ENCODE measurements at places on chromosomes 5 and 9.
A peak's percentile ranks its signal among the peaks of the same experiment; 100 is the strongest.

DNA sequence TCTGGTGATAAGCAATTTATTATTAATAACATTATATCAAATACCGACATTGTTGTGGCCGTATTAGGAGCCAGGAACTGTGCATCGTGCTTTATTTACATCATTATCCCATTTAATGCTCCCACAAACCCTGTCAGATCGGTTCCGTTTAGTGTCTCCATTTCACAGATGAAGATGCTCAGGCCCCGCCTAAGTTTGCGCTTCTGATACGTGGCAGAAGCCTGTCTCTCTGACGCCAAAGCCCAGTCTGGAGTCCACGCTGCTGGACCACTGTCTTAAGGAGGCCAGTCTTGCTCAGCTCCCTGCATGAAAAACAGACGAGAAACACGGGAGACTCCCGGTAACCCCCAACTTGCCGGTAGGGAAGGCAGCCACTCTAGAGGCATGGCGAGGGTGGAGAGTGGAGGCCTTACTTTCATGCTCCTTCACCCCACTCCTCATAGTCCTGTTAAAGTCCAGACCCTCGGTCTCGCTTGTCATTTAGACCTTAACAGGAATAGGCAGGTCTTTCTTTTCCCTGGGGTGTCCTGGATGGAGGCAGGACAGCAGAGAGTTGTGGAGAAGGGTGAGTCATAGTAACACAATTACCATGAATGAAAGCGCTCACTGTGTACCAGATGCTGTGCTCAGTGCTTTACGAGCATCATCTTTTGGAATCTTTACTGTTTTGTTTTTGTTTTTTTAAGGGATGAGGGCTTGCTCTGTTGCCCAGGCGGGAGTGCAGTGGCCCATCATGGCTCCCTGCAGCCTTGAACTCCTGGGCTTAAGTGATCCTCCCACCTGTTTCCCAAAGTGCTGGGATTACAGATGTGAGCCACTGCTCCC is 872 bp downstream of the TXNDC15 start:
- peak; percentile 91 for DNase-seq

GRCh38 chr9:68500457-68501381 is 40.0 kb downstream of the TMEM252 start:
- DNase-seq = no peak

DNA sequence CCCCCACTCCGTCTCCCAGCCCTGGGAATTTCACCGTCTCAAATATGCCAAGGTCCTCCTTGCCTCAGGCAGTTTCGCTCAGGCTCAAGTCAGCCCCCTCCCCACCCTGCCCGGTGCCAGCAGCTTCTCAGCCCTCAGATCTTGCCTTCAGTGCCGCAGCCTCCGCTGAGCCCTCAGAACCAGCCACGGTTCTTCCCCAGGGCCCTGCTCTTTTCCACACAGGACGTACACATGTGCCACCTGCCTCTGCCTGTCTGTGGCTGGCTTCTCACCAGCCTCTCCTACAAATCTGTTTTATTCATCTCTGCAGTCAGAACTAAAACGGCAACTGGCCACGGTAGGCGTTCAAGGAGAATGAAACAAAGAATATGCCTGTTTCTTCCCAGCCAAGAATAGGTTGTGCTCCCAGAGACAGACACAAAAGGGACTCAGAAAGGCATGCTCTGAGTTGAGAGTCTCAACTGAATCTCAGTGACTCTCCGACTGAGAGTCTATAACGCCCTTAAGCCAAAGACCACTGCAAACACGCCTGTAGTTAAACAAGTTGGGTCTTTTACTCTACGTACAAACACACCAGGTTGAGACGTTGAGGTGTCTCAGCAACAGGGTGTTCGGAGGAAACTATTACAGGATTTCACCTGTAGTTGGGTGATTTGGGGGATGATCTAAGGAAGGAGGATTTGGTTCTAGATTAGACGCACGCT is 10.6 kb upstream of the GRIN1 start:
- no peak for DNase-seq

DNA sequence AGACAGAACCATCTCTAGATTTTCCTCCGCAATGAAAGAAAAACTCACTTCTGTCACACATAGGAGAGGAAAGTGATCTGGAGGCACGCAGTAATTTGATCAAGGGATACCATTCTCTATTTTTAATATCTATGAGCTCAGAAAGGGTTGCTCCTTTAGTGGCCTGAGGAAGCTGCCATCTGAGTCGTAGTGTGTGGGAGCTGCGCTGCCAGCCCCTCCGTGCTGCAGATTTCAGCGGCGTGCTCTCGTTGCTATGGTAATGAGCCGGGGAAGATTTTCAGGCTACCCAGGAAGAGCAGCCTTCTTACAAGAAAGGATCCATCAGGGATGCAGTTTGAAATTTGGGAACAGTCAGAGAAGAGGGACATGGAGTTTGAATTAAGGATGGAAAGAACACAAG is 17.1 kb upstream of the GOLM1 start:
- DNase-seq = no peak

- DNase-seq = no peak
Observed at GRCh38 chr9:16277471-16277960, 593.0 kb downstream of the BNC2 start.
